ENCODE measurements at places on chromosomes 1 and 21.

GRCh38 chr1:103416681-103417286, 108.7 kb upstream of the RNPC3 start:
- no peak for DNase-seq

DNA sequence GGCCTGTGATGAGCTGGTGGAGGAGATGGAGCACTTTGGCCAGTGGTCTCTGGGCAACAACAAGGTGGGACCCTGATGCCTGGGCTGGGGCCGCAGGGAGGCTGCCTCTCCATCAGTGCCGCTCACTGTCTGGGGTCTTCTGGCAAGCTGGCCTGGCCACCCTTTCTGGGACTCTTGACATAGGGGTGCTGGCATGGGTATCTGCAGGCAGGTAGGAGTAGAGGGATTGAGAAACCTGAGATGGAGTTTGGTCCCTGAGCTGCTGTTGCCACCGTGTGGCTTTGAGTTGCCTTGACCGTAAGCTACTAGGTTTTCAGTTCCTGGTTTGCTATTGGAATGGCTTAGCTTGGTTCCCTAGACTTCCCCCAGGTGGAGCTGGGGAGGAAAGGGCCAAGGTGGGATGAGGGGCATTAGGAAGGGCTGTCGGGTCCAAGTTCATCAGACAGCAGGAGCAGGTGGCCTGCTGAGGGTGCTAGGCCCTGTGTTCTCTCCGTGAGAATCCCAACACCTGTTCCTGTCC, 13.2 kb upstream of the MFN2 start:
- no peak for DNase-seq

DNA sequence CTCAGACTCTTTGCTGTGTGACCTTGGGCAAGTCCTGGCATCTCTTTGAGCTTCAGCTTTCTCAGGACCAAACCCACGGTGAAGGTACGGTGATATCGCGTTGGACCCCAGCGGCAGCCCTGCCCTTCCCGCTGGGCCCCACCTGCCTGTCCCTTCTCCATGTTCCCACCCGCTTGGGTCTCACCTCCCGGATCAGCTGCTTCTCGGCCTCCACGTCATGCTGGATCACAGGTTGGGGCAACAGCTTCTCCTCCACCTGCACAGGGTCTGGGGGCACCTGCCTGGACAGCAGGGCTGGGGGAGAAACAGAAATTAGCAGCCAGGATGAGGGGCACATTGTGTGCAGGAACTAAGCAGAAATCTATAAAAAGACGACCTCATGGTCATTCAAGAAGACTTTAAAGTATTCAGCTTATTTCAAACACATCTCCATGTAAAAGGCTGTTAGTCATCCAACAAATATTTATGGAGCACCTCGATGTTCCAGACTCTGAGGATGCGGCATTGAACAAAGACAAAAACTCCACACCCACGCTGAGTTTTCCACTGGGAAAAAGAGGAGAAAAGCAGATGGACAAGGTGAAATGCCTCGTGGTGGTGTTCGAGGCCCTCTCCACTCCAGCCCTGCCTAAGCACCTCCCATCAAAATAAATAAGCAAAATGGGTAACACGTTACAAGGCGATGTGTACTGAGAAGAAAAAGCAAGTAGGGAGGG, 19.5 kb downstream of the KIF17 start:
- no peak for DNase-seq

DNA sequence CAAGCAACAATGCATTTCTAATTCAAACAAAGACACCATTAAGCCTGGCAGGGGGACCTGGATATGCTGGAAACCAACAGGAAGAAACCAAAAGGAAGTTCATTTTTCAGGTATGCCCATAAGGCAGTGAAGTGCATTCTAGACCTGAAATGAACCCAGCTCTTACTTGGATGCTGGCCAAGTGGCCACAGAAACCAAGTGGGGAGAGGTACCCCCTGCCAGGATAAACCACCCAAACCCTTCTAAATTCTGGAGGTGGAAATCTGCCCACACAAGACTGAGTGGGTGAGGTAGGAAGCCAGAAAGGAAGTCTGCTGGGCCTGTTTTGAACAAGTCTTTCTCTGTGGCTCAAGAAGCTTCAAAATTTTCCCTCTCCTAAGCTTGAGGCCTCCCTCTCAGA, 2.6 kb downstream of the CD5L start:
- no peak for DNase-seq

All from activated T-helper 1 cell treated with Interleukin-2 at 50 U/mL for 16 hours (primary cell).